ENCODE measurements at places on chromosomes 2 and 18.
A peak's percentile ranks its signal among the peaks of the same experiment; 100 is the strongest.

GRCh38 chr18:24138789-24139616 is at the start of gene CABYR:
TSS of gene CABYR (plus strand) at chr18:24139062. CDS start at chr18:24143115, 4,053 bp downstream.
- peak; percentile 76 for DNase-seq

DNA sequence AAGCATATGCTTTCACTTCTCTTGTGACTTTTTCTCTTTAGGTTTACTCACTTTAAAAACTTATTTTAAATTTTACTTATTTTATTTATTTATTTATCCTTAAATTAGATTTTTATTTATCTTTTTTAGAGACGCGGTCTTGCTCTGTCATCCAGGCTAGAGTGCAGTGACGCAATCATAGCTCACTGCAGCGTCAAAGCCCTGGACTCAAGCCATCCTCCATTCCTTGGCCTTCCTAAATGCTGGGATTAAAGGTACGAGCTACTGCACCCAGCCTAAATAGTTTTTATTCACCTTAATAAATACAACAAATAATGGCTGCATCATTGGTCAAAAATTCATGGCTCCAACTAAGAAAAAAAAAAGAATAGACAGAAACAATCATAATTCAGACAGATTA is 415.7 kb upstream of the FIGN start:
- no peak for DNase-seq

DNA sequence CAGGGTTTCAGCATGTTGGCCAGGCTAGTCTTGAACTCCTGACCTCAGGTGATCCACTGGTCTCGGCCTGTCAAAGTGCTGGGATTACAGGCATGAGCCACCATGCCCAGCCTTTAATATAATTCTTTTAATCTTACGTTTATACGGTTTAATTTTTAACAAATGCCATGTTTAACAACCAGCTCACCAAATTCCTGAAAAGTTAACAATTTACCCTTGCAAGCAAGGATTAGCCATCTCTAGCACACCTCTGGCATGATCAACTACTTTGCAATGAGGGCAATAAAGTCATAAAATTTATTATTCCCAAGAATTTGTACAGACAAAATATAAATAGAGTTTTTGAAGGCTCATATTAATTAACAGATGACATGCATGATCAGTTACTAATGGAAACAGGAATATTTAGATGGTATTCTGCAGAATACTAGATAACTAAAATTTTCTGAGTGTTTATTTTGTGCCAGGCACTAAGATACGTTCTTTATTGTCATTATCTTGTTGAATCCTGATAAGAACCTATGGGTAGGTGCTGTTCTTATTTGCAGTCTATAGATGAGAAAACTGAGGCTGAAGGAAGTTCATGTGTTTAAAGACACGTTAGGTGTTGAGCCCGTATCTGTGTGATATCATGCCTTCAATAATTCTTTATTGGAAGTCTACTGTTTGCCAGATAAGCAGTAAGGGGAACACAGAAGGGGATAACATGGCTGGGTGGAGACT is 190.1 kb downstream of the CDCA7 start:
- no peak for DNase-seq

DNA sequence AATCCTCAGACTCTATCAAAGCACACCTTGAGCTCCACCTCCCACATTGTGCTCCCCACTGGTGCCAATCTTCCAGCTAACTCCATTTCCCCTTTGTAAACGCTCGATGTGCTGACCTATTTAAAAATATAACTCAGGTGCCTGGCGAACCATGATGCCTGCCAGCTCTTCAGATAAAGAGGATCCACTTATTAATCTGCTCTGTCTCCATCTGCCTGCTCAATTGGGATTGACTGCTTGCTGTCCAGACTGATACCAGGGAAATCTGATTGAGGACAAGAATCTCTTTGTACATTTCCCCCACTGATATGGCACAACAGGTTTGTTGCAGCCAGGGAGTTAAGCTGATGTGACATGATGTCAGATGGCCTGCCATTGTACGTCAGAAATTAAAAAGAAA is 2036.5 kb upstream of the CELF4 start:
- no peak for DNase-seq

- no peak for DNase-seq
These were observed 512.7 kb upstream of the CDH2 start for GRCh38 chr18:28689588-28689987.
